K562 (cell line): ENCODE measurements at places on chromosomes 11 and 22. TPM values are rescaled to one million over a fixed set of nuclear protein-coding genes. Genes with fewer than 3 reads are reported as not detected.

- H3K36me3 ChIP-seq: no peaks in the 10 kb centered on the region
- no peaks in the 10 kb centered on the region for H3K4me1 ChIP-seq
- no peak overlapping the region for H3K27ac ChIP-seq
- H3K27me3 ChIP-seq: no peaks in the 10 kb centered on the region
- H3K4me3 ChIP-seq: no peak overlapping the region
Measured at GRCh38 chr11:99244613-99245012, 223.9 kb downstream of the CNTN5 start.

GRCh38 chr22:27755521-27756211, 45.9 kb downstream of the MN1 start:
- H3K4me3 ChIP-seq: no peak overlapping the region
- H3K36me3 ChIP-seq: no peaks in the 10 kb centered on the region
- no peak for DNase-seq
- H3K27me3 ChIP-seq: peaks cover 27% of the 10 kb centered on the region
- H3K4me1 ChIP-seq: no peaks in the 10 kb centered on the region

DNA sequence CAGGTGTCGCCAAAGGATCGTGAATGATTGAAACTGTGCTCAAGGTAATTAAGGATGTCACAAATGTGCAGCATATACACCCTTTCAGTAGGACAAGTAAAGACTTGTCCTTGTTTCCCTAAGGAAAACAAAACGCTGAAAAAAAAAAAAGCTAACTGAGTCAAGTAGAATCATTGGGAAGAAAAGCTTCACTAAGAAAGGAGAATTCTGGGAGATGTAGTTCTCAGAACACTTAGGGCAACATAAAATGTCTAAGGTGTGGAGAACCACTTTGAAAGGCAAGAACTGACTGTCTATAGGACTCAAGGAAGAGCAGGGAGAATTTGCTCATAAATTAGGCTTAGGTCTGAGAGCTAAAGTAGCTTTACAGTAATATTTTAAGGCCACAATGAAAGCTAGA, 2.9 kb upstream of the OR5T1 start:
- no peak overlapping the region for H3K4me3 ChIP-seq
- no peaks in the 10 kb centered on the region for H3K27me3 ChIP-seq
- no peak overlapping the region for H3K27ac ChIP-seq
- H3K36me3 ChIP-seq: no peaks in the 10 kb centered on the region
- H3K4me1 ChIP-seq: no peaks in the 10 kb centered on the region

GPR83 gene
- 0.07 and 0.13 TPM in 2 replicates for total RNA-seq

PSMD13 gene
- 236 and 254 TPM in 2 replicates for total RNA-seq

ELF5 gene
- total RNA-seq: not detected in 2 replicates

CASP1 gene
- total RNA-seq: not detected in 2 replicates

CHADL gene
- not detected in 2 replicates for total RNA-seq

LARGE2 gene
- total RNA-seq: 12.6 and 14.1 TPM in 2 replicates
